Stimulated activated CD8-positive, alpha-beta memory T cell treated with anti-CD3 and anti-CD28 coated beads, Interleukin-2, amount 100 ng/mL, for 48 hours (primary cell): ENCODE measurements at places on chromosomes 6 and 20.
A peak's percentile ranks its signal among the peaks of the same experiment; 100 is the strongest.

DNA sequence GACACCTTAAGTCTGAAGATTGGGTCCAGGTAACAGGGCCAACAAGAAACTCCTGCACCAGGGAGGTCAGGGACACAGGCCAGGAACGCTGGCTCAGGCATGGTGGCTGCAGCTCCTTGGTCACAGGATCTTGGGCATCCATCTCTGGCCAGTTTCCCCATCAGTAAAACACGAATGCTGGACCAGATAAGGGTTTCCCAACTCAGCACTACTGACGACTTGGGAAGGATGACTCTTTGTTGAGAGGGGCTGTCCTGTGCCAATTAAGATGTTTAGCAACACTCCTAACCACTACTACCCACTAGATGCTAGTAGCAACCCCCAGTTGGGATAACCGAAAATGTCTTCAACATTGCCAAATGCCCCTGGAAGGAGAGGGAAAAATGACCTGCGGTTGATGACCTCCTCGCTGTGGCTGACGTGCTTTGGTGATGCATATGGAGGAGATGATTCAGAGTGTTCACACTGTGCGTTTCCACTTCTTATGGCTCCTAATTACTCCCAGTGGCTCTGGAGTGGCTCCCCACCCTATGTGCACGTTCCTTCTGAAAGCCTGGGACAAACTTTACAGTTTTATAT, 261.9 kb downstream of the CDH26 start:
- DNase-seq: no peak

DNA sequence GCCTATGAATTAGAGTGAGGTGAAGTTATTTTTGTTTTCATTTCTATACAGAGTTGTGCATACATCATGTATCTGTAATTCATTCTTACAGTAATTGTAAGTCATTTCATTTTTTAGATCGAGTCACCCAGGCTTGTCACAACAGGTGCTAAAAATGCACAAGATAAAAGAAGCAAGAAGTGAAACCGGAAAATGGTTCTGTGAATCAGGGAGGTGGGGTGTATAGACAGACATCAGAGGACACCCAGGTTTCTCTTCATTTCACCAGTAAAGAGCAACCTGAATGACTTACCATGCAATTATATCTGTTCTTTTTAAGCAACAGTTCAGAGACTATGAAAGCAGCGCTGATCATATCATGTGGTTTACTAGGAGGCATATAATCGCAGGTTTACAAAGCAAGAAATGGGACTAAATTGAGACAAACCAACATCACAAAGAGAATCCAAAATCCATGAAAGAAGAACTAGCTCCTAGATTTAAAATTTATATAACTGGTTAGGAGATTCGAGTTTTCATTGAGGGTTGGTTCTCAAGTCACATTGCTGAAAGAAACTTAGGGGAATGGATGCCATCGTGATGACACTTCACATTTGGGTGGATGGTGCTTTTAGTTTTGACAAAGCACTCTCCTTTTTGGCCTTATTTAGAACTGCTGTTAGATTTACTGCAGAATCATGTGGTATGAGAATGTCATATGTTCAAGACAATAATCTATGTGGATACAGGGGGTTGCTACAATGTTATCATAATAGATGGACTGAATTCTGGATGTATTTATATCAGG, 27.9 kb upstream of the TBC1D7 start:
- DNase-seq: no peak

- DNase-seq: no peak
Observed at GRCh38 chr6:145844933-145845540, 30.4 kb upstream of the FBXO30 start.

- no peak for DNase-seq
Observed at GRCh38 chr6:14754751-14755513, 490.9 kb upstream of the JARID2 start.

GRCh38 chr20:58839474-58839874, 11.2 kb downstream of the GNAS-AS1 start:
- DNase-seq: peak; percentile 30

DNA sequence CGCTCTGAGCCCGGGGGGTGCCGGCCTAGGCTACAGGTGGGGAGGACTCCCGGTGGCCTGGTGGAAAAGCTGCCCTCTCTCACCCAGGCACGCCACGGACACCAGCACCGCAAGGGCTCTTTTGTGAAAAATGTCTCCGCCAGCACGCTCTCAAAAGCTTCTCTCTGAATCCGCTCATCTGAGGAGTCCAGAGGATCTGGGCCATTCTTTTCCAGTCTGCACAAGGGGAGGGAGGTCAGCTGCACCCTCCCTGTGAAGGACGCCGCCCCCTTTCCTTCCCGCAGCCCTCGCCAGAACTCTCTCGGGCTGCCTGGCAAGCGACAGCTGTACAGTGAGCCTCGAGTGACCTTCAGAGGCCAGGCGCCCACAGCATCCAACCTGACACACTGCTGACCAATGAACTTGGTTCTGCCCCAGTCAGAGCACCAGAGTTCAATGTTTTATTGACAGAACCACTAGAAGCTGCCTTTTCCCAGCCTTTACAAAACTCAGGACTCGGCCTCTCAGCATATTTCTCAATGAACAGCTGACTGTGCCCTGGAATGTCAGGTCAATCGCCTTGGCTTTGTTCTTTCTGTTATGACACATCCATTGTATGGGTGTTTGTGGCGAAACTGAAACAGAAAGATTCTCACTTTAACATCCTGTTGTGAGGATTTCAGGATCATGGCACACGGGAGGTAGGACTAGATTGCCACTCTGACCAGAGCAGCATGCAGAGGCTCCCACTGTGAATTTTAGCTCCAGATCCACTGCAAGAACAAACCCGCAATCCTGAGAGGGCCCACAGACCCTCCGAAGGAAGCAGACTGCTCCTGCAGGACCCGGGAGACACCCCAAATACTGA, 26.7 kb downstream of the SERPINB9 start:
- no peak for DNase-seq

DNA sequence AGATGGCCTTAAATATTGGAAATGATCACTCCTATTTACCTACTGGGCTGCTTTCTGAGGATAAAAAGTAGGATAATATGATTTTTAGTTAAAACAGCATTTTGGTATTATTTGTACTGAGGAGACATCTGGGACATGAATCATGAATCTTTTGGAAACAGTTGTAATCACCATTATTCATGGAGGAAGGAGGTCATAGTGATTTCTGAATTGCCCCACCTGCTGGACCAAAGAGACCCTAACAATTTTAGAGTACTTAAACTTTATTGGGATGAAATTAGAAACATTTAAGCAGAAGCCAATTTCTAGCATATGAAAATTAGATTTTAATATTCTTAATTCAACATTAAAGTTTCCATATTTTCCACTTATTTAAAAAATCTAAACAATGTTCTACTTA, 108.4 kb upstream of the SIM1 start:
- DNase-seq: no peak

GRCh38 chr6:155832596-155832995, 377.0 kb upstream of the NOX3 start:
- no peak for DNase-seq

GRCh38 chr6:170186006-170186935, 104.6 kb downstream of the DLL1 start:
- no peak for DNase-seq

DNA sequence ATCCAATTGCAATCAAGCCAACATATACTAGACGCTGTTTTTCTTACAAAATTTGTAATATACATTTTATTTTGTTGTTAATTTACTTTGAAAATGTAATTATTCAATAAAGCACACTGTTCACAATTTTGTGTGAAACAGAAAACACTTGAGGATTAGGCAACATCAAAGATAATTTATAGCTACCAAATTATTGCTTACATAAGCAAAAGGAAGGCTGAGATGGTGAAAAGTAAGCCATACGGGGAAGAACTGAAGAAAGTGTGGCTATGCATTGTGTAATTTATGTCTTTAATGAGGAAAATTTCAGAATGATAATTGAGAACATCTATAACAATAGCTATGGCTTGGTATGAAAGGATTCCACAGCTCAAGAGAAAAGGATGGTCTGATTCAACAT, 192.0 kb downstream of the RNF144B start:
- DNase-seq: no peak
